CD4-positive, alpha-beta T cell treated with Interferon alpha-2 for 1 hour (primary cell): ENCODE measurements at places on chromosomes 7 and 10.

GRCh38 chr10:95445223-95445836 is 115.8 kb downstream of the SORBS1 start:
- no peak for DNase-seq

DNA sequence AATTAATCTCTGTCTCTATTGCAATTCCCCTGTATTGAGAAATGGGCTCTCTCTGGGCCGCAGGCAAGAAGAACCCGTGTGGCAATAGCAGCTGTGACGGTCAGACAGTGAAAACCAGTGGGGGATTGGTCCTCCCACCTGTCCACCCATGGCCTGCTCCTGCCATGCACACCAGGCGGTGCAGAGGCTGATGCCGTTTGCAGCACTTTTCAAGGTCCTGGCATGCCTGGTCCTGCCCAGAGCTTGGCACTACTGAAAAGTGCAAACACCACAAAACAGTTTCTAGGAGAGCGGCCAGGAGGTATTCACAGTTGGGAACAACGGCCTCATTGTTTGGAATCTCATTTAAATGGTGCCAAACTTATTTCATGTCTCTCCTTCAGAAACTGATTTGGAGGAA is 41.5 kb downstream of the PSPH start:
- no peak for DNase-seq

DNA sequence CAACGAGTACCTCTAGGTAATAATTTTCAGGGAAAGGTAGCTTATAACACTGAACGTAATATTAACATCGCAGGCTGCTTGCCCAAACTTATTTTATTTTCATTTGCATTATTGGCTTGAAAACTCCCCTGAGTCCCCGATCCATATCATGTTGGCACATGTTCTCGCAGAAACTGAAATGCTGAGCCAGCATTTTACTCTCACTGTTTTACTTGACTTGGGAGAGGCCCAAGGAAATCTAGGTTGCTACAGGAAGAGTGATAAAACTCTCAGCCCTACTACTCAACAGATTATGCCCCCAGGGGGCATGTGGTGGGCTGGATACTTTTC is 183.5 kb upstream of the HABP2 start:
- no peak for DNase-seq

DNA sequence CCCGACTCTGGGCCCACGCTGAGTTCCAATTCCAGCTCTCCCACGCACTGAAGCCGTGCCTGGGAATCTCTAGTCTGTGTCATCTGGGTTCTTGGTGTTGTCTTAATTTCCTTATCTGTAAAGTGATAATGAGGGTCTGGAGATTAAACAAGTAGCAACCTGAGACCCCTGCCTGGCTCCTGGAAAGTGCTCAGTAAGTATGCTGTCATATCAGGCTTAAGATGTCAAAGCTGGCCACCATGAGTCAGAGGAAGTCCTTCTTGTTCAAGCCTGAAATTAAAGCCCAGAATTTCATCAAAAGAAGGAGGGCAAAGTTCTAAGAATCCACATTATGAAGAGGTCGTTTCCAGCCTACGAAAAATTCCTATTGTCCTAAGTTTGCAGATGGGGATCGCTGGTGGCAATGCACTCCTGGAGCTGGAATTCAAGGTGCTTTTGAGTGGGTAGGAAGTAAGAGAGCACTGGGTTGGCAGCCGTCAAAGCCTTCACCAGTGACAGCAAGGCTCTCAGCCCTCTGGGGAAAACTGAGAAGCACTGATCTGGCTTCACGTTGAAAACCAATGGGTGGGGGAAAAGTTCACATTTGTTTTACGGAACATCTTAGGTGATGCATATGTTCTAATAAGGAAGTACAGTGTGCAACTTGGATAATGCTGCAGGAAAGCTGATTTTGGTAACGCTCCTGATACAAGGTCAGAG is 50.3 kb upstream of the NCAPG2 start:
- DNase-seq: no peak

DNA sequence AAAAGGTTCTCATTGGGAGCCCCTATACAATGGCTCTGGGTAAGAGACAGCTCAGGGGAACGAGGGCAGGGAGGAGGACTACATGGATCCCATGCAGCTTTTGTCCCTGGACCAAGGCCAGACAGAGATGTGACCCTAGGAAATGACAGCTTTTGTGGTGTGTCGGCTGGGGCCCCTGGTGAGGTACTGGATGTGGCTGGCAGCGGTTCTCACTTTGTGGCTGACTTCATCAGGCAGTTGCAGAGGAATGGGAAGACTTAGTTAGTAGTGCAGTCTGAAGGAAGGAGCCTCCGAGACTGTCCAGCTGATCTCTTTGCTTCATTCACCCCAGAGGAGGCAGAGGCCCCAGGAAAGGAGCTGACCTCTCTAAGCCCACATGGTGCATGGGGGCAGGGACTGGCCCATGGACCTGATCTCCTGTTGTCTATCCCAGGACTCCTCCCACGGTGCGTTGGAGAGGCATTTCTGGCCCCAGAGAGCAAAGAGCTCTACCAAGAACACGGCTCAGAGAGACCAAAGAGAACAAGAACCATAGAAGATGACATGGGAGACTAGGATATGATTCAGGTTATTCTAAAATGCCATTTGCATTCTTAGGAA is 202.9 kb downstream of the RPS24 start:
- no peak for DNase-seq

GRCh38 chr10:29266641-29267040 is 22.2 kb upstream of the LYZL1 start:
- DNase-seq: no peak

GRCh38 chr7:140810830-140811556 is 113.7 kb downstream of the BRAF start:
- DNase-seq: peak; percentile 61

DNA sequence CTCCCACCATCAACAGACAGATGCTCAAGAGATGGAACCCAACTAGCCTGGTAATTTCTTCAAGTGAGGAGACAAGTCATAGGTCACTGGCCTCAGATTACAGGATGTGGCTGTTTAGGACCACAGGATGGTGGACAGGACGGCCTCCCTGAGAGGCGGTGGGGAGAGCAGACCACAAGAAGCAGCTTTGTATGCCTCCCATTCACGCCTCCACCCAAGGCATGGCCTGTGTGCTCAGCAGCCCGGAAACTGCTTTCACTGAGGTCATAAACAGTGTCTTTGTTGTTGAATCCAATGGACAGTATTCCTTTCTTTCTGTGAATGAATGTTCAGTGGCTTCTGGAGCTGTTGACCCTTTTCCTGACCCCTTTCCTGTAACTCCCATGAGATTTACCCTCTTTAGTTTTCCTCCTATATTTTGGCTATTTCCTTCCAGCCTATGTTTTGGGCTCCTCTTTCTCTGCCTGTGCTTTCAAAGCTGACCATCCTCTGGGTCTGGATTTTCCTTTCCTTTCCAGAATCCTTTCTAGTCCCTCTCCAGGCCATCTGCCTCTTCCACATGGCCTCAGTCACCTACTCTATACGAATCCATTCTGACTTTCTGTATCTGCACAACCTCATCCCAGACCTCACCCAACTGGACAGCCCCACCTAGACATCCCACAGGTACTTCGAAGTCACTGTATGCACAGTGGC is 32.4 kb upstream of the INPP5F start:
- DNase-seq: no peak

GRCh38 chr7:22596763-22597400 is 96.9 kb upstream of the STEAP1B start:
- no peak for DNase-seq

DNA sequence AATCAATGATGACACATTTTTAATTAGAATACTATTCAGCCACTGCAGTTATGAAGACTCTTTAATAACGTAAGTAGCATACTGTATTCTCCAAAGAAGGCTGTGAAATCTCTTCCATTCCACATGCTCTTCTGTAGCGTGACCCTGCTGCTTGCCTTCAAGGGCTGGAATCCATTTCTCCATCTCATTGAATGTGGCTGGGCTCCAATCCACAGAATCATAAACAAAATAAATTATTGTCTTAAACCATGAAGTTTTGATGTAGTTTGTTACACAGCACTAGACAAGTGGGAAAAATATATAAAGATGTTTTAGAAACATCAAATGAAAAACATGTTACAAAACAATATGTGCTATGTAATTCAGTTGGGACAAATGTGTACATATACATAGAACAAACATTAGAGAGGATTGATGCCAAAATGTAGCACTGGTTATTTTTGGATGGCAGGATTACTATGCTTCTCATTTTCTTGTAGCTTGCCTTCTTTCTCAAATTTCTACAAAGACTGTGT is 410.8 kb upstream of the PODXL start:
- no peak for DNase-seq

GRCh38 chr7:116836048-116836447 is 26.3 kb upstream of the CAPZA2 start:
- DNase-seq: no peak

DNA sequence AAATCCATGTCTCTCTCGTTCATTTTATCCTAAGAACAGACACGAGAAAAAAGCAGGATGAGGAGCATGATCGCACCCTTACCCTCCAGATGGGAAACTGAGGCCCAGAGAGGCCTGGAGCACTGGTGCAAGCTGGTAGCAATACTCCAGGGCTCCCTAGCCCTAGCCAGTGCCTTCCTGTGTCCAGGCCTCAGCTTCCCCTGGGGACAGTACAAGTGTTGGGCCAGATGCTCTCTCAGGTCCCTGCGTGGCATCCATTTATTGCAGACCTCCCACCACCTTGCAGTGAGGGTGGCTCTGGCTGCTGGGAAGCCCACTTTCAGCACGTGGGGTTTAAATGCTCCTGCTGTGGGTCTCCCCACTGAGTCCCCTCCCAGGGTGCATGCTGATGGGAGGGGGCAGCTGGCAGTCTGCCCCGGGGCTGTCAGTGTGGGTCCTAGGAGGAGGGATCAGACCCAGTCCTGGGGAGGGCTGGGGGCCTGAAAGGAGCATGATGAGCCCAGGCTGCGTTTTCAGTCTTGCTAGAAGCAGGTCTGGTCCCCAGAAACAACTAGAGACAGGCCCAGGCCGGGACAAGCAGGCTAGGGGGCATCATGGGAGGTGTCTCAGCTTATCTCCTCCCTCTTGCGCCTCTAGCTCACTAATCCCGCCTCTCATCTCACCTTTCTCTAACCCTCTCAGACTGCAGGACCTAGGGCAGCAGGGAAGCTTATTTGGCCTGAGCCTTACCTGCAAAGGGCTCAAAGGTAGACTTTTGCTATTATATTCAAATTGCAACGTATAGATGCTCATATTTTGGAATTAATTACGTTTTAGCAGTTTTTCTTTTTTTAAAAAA is 662 bp upstream of the PPIF start:
- no peak for DNase-seq

- DNase-seq: no peak
These were observed 74.6 kb upstream of the STRIP2 start for GRCh38 chr7:129359638-129360037.

DNA sequence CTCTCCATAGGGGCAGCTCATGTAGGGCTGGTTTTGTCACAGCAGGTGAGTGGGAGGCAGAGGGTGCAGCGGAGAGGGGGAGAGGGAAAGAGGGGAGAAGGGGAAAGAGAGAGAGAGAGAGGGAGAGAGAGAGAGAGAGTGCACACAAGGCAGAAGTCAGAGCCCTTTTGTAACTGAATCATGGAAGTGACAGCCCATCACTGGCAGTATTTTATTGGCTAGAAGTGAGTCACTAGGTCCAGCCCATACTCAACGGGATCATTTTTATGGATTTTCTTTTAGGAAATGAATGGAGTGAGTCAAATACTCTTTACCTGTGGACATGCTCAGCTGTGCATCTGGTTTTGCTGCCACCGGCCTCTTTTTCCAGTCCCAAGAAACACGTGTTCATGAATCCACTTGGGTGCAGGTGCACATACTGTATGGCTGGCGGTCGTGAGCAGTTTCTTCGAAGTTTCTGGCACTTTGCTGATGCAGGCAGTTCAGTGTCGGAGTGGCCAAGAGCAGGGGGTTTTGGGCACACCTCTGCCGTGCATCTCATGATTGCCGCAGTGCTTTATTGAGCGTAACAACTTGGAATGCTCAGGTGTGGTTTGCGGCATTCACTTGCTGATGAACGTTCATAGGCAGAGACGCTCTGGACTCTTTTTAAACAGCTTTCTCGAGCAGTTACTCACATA is 40.3 kb downstream of the DOCK1 start:
- DNase-seq: no peak

DNA sequence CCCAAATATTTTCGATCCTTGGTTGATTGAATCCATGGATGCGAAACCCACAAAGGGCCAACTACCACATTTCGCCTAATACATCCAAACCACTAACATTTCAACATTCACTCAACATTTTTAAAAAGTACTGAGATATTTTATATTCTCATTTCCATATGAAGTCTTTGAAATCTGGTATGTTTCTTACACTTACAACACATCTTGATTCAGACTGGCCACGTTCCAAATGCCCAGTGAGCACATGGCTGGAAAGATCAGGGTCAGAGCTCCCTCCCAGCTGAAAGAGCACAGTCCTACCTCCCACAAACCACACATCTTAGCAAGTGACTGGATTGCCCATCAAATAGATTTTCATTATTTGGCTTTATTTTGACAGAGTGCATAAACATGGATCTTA is 18.9 kb downstream of the NCAPG2 start:
- no peak for DNase-seq

DNA sequence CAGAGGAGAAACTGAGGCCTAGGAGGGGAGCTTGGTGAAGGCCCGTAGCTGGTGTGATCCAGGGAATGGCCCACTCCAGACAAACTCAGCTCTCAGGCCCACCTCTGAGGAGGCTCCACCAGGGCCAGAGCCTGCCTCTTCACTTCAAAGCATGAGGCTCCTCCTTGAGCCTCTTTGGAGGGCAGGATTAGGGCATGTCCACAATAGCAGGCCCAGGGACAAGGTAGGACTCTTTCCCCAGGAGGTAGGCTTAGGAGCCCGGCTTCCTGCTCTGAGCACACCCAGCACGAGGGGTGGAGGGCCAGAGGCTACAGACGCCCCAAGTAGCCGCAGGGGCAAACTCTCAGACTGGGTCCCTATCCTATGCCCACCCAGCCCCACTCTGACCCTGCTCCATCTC is 164.6 kb upstream of the ZMIZ1 start:
- DNase-seq: no peak

DNA sequence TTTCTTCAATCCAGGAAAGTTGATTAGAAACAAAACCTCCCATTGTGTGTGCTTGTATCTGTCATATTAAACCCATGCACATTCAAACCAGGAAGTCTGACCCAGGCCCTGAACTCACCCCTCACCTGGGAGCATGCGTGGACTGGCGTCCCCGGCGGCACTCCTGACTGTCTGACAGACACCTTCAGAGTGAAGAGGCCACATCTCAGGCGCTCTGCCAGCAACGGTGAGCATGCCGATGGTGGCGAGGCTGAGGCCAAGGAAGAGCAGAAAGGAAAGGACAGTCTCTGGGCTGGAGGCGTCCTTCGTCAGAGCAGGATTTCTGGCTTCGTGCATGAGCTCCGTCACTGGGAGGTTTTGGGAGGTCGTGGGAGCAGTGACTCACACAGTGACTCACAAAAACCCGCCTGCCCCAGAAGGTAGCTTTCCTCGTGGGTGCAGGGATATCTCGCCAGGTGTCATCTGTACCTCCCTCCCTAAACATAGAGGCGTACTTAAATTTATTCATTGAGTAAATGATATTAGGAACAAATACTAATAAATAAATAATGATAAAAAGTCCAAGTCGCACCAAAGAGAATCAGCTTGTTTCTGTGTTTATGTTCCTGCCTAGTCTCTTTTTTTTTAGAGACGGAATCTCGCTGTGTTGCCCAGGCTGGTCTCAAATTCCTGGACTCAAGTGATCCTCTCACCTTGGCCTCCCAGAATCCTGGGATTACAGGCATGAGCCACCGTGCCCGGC is 13.5 kb downstream of the IQCE start:
- DNase-seq: no peak

GRCh38 chr7:44536090-44536489 is 5.0 kb downstream of the NPC1L1 start:
- no peak for DNase-seq

- DNase-seq: no peak
These were observed 67.5 kb downstream of the LRMDA start for GRCh38 chr10:75498884-75499350.

- no peak for DNase-seq
These were observed 207.6 kb downstream of the FOXP2 start for GRCh38 chr7:114622221-114622620.
